ENCODE measurements at places on chromosomes 6 and 20. TPM values are rescaled to one million over a fixed set of nuclear protein-coding genes. Genes with fewer than 3 reads are reported as not detected.

Gene EYA4
- 5.7 TPM for total RNA-seq

Gene OR2H1
- not detected for total RNA-seq

Gene PLCB4
- total RNA-seq: 0.25 TPM

Gene BPIFB4
- not detected for total RNA-seq

Gene PDE10A
- 6.1 TPM for total RNA-seq
